Stimulated activated CD4-positive, alpha-beta T cell treated with anti-CD3 and anti-CD28 coated beads, Interleukin-12 subunit alpha, Interleukin-12 subunit beta, amount 100 ng/mL, for 48 hours (primary cell): ENCODE measurements at places on chromosomes 4 and X.

DNA sequence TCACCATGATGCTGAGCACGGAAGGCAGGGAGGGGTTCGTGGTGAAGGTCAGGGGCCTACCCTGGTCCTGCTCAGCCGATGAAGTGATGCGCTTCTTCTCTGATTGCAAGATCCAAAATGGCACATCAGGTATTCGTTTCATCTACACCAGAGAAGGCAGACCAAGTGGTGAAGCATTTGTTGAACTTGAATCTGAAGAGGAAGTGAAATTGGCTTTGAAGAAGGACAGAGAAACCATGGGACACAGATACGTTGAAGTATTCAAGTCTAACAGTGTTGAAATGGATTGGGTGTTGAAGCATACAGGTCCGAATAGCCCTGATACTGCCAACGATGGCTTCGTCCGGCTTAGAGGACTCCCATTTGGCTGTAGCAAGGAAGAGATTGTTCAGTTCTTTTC lies 4.0 kb downstream of the HNRNPH2 start:
- DNase-seq: no peak

- no peak for DNase-seq
These were observed 200.2 kb upstream of the FAM241A start for GRCh38 chr4:111945014-111945413.

DNA sequence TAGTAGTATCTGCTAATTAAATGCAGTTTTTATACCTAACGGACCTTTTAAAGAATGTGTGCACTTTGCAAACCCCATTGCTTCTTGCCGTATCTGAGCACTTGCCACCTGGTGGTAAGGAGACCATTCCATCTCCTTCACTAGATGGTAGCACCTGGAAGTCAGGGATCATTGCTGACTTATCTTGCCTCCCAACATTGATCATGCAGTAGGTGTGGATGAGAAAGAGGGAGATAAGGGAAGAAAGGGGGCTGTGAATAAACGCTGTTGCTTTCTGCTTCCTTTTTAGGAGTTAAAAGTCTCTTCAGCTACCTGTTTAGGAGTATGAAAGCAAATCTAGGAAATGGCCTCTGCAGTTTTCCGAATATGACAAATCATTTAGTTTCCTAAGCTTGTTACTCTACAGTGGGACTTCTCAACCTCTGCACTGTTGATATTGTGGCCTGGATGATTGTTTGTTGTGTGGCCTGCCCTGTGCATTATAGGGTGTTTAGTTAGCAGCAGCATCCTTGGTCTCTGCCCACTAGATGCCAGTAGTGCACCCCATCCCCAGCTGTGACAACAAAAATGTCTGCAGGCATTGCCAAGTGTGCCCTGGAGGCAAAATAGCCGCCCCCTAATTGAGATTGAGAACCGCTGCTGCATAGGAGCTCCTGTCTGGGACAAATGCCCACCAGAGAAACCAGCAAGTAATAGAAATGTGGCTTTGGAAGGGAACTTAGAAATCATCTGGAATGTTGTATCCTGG lies 38.8 kb downstream of the GAB1 start:
- no peak for DNase-seq

- no peak for DNase-seq
These were observed 23.7 kb downstream of the RWDD4 start for GRCh38 chr4:183635321-183635720.

GRCh38 chr4:4332529-4332928 lies 42.5 kb downstream of the ZBTB49 start:
- DNase-seq: no peak

GRCh38 chr4:385934-386707 lies 48.5 kb downstream of the ZNF141 start:
- no peak for DNase-seq

DNA sequence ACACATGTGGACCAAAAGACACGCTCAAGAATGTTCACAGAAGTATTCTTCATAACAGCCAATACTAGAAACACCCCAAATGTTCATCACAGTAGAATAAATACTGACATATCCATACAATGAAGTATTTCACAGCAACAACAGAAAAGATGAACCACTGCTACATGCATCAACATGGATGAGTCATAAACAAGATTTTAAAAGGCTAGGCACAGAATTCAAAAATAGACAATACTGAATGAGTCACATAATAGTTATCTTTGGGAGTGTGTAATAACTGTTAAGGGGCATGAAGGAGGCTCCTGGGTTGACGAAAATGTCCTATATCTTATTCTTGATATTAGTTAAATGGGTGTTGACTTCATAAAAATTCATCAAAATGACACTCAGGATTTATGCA lies 43.5 kb downstream of the CLOCK start:
- no peak for DNase-seq
